Stimulated activated CD8-positive, alpha-beta memory T cell treated with anti-CD3 and anti-CD28 coated beads, Interleukin-4, amount 100 ng/mL, for 4 hours (primary cell): ENCODE measurements at places on chromosomes 2 and 18.

GRCh38 chr2:85545780-85546240 lies 6.8 kb downstream of the MAT2A start:
- no peak for DNase-seq

DNA sequence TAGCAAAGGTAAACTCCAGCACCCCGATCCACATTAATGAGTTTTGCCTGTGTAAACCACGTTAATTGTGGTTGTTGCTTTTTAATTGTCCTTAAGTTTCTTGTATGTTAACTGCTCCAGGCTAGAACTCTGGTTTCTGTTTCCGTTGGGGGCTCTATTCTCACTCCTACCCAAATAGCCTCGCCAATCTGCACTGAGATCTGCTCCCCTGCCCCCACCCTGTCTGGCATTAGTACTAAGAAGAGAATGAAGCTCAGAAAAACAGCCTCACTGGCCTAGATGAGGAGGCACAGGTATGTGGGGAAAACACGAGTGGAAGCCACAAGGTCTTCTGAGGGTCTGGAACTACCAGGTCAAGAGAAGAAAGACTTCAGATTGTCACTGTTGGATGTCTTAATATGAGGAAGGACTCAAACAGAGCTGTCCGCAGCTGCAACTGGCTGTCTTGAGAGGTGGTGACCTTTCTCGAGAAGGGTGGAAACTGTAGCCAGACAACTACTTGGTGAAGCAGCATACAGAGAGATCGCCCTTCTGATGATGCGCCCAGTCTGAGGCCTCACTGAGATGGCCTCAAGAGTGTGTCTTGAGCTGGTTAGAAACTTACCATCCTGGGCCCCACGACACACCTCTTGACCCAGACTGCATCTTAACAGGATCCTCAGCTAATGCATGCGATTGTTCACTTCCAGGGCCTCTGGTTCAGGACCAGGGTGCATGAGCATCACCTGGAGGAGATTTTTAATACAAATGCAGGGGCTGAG lies 73.1 kb downstream of the TGOLN2 start:
- no peak for DNase-seq

- no peak for DNase-seq
Observed at GRCh38 chr18:3454365-3455089, 4.6 kb downstream of the TGIF1 start.

- no peak for DNase-seq
Observed at GRCh38 chr2:31580321-31581117, at the start of gene SRD5A2. SRD5A2 (minus strand) TSS chr2:31580938; CDS start chr2:31580900, 38 bp downstream.

- no peak for DNase-seq
Observed at GRCh38 chr2:239932881-239933735, 92.0 kb downstream of the NDUFA10 start.
